Kidney capillary endothelial cell (primary cell): ENCODE measurements at places on chromosomes 6 and 20.
A peak's percentile ranks its signal among the peaks of the same experiment; 100 is the strongest.

DNA sequence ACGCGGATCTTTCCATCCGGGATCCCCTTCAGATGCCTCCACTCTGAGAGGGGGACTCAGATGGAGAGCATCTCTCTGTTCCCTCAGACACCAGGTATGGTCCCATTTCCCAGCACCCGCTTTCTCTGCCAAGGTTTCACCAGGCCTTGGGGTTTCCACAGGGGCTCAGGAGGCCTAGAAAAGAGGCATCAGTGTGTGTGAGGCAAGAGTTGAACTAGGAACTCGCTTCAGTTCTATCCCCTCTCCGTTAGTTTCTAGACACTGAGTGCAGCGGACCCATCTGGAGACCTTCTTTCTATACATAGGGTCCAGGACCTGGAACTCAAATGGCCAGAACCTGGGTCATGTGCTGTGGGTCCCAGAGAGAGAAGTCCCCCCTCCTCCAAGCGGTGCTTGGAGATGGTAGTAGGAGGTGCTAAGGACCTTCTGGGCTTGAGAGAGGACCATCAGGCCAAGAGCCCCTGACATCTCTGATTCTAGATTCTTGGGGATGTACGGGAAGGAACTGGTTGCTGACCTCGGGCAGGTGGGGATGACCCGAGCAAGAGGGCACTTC, 2.1 kb downstream of the SLC12A5 start:
- DNase-seq: no peak

DNA sequence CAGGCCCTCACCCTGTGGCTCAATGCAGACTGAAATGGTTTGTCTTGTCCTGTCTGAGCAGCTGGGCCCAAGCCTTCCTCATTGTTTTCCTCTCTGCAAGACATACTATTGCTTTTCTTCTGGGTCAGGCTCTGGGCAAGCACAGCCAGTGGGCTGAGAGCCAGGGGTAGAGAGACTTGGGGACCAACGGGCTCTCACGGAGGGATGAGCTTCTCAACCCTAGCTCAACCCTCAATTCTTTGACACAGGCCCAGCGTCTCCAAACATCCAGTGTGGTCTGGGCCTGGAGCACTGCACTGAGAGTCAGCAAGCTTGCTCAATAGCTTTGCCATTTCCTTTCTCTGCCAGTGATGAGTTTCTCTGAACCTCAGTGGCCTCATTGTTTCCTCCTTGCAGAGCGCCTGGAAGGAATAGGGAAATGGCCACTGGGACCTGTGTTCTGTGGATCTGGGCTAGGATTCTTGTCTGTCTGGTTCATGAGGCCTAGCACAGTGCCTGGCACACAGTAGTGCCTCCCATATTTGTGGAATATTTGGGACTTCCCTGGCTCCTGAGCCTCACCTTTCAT, 9.3 kb downstream of the ANGPT4 start:
- DNase-seq: no peak

DNA sequence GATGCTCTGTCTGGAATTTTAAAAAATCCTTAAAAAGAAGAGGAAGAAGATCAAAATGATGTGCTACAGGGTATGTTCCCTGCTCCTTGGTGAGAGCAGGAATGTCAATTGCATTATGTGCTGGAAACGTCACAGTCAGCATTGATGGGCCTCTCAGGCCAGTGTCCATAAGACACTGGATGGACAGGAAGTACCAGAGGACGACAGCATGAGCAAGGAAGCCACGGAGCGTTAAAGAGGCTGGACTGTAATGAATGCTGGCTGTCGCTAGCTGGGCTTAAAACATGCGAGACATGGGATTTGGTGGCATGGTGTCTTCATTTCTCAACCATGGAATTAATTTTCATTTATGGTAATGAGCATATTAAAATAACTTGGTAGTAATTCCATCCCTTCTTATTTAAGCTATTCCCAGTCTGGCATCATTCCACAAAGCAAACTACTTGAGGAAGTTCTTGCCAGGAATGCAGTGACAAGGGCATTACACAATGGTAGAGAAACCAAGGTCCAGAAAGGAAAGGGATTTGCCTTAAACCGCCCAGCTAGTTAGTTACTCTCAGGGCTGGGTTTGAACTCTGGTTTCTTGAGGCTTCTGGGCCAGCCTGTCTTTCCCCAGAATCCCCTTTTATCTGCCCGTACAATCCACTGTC, 166.6 kb upstream of the SOX4 start:
- DNase-seq: no peak

DNA sequence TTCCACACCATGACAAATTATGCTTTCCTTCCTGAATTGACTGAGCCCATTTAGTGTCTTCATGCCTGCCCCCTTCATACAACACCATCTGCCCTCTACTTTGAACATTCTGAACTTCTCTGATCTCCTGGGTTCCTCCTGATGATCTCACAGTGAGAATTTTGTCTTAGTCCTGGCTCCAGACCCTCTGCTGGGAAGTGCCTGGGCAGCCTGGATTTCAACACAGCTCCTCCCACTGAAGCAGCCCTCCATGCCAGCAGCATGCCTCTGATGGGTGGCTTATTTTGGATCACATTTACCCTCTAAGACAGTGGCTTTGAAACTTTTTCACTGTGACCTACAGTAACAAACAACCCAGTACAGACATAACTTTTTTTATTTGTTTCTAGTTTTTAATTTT, 41.5 kb downstream of the DSE start:
- DNase-seq: no peak

GRCh38 chr6:126381498-126381897, 41.6 kb downstream of the CENPW start:
- DNase-seq: no peak

DNA sequence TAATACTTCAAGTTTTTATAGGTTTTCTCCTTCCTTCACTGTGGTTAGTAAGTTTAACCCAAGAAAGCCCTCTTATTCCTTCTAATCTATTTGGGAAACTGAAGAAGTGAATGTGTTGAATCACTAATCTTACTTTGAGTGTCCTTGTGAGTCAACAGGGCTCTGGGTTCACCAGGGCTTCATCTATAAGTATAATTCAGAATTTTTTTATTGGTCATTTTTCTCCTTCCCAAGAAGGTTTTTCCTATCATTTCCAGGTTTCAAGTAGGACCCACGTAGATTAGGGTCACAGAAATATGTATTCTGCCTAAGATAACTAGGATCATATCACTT, 191.1 kb downstream of the ATXN1 start:
- DNase-seq: no peak

GRCh38 chr20:23080521-23080920, 5.6 kb downstream of the CD93 start:
- DNase-seq: no peak

DNA sequence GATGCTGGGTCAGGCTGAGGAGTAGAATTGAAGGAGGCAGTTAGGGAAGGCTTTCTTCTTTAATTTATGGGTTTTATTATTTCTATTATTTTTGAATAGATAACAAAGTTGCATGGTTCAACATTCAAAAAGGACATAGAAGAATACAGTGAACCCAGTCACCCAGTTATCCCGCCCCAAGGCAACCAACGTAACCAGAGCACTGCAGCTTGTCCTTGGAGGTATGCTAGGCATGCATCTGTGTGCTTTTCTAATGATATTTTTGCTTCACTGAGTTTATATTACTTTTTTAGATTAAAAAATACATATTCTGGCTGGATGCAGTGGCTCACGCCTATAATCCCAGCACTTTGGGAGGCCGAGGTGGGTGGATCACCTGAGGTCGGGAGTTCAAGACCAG, 47.4 kb upstream of the DSN1 start:
- DNase-seq: no peak

DNA sequence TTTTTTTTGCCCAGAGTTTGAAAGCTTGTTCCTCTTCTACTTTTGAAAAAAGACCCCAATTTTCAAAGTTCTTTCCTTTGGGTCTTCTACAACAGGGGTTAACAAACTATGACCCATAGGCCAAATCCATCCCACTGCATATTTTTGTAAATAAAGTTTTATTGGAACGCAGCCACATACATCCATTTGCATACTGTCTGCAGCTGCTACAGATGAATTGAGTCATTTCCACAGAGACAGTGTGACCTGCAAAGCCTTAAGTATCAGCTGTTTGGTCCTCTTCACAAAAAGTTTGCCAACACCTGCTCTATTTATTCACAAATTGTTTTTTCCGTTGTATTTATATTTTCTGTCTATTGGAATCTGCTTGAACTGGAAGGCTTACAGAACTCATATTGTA, 189.2 kb downstream of the TBC1D7 start:
- no peak for DNase-seq

GRCh38 chr20:17541596-17541995, 10.4 kb upstream of the BFSP1 start:
- no peak for DNase-seq

DNA sequence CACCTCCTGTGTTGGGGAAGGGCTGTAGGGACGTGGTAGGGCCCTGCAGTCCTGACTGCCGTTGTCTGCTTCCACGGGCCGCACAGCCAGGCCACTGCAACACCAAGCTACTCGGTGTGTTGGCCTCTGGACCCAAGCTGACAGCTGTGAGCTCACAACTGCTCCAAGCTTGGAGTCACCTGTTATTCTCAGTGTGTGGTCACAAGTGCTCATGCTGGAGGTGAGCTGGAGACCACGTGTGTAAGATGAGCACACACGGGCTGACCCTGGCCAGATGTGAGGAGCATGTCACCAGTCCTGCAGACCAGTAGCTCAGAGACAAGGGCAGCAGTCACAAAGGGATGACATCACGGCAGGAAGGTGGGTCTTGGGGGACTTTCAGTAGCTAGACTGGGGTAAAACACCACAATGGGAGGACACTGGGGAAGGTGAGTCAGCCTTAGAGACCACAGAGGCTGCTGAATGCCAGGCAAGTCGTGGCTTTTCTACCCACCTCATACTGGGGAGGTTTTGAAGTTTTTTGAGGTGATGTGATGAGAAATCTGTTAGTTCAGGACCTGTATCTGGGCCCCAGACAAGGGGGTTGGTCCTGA, 87.3 kb downstream of the FAM120B start:
- DNase-seq: no peak

GRCh38 chr6:14228571-14228970, 111.0 kb downstream of the CD83 start:
- no peak for DNase-seq

GRCh38 chr20:57495978-57496377, 29.0 kb downstream of the CTCFL start:
- no peak for DNase-seq

DNA sequence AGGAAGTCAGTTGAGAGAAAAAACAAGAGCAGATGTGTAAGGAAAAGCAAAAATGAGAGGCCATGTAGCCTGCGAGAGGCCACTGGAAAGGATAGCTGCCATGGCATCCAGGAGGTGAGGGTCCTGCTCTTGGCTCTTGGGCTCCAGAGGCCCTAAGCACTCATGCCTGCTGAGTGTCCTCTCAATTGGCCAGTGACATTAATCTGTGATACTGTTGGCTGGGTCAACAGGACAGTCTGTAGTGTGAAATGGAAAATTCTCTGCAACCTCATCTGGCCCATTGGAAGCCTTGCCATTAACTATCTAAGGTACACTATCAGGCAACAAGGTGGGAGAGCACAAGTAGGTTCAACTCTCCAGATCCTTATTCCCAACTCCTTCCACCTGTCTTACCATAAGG, 180.9 kb downstream of the LY86 start:
- DNase-seq: no peak

DNA sequence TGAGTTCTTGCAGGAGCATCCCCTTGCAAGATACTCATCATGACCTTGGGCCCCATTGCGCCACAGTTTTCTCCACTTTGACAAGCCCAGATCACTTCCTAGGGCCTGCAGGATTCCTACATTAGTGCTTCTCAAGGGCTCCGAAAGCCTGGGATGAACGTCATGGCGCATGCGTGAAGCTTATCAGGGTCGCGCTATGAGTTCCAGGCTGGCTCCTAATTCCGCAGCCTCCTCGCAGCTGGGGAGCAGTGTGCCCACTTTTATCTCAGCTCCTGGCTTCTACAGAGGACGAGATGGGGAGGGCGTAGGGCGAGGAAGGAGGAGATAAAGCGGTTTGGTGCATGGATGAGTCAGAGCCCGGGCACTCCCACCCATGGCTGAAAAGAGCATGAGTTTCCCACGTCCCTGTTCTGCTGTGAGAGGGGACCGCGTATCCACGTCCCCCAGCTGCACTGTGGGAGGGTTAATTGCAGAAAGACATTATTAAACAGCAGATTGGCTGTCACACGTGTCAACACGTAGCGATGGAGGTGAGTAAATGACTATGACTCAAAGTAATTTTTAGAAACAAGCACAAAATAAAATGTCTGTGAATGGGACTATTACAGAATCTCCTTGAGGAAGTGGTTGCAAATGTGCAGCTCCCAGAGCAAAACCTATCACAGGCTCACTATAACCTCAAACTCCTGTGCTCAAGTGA, 72.9 kb upstream of the DSP start:
- no peak for DNase-seq

DNA sequence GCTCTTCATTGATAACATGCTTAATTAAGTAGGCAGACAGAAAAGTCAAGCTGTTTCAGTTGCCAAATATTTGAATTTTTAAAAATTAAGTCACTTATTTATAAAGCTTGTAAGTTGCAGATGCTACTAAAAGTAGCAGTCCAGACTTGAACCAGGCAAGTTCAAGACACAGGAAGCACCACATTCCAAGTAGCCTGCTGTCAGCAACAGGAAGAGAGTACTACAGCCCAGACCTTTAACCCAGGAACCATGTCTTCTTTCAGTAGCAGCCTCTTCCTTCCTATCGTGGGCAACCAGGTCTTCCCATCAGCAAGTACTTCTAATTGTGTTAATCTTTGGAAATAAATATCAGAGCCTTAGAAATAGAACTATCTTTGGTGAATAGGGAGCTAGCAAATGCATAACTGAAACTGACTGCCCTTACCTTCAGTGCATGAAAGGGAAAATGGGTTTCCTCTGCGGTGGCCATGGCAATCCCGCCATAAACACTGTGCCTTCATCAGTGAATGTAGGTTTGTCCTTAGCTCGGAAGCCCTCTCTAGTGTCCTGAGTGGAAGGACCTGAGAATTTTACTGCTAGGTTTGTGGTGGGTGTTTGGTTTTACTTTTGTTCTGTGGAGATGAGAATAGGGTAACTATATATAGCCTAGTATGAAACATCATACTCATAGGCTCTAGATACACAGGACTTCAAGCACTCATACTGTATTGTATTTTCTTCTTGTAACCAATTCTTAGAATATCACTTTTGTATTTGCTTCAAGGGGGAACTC, 95.6 kb downstream of the SYCP2 start:
- peak; percentile 64 for DNase-seq
